ENCODE measurements at places on chromosomes 5 and 9.

- DNase-seq, result no peak
These were observed 12.4 kb upstream of the SUB1 start for GRCh38 chr5:32572778-32573480.

DNA sequence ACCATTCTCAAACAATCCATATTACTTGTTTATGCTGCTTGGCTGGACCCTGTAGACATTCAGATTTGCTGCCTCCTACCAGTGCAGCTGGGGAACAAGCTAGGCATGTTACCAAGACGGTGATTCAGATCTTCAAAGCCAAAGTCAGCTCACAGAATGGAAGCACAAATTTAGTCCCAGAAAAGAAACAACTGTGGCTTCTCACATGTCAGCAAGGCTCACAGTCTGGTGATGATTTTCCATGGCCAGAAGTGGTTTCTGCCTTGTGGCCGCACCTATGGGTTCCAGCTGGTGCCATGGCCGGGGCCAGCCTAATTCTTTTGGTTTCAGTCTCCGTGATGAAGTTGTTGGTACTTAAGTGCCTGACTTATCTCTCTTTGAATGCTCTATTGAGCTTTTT lies 182.2 kb downstream of the TMC1 start:
- DNase-seq, result no peak

GRCh38 chr9:105690742-105691141 lies 3.6 kb upstream of the TMEM38B start:
- DNase-seq, result no peak

GRCh38 chr5:77394064-77394715 lies 97.9 kb downstream of the WDR41 start:
- no peak for DNase-seq

DNA sequence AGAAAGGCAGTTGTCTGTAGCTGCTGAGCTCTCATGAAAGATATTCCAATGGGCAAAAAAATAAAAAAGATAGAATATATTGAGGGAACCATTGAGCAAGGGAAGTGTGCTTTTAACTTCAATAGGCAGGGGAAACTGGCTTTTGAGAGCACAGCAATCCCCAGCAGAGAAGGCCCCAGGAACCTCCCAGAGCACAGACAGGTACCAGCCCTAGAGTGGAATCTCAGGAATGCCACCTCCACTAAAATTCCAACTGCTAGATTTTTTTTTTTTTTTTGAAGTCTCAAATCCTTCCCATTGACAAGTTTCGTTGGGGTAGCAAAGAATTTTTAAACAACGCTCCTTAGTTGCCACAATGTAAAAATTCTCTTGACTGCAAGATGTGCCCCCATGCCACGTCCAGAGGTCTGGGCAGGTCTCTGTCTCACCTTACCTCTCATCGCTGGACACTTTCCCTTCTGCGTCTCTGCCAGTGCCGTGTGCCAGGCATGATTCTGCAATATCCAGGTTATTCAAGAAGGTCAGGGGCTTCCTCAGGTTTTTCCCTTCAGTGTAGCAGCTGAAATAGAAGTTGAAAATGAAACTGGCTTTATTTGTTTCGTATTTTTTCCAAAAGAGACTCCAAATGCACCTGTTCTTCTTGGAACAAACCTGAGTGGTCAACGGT lies 64.2 kb upstream of the IRX1 start:
- no peak for DNase-seq

- DNase-seq, result no peak
These were observed 1.3 kb upstream of the INIP start for GRCh38 chr9:112719241-112719691.

DNA sequence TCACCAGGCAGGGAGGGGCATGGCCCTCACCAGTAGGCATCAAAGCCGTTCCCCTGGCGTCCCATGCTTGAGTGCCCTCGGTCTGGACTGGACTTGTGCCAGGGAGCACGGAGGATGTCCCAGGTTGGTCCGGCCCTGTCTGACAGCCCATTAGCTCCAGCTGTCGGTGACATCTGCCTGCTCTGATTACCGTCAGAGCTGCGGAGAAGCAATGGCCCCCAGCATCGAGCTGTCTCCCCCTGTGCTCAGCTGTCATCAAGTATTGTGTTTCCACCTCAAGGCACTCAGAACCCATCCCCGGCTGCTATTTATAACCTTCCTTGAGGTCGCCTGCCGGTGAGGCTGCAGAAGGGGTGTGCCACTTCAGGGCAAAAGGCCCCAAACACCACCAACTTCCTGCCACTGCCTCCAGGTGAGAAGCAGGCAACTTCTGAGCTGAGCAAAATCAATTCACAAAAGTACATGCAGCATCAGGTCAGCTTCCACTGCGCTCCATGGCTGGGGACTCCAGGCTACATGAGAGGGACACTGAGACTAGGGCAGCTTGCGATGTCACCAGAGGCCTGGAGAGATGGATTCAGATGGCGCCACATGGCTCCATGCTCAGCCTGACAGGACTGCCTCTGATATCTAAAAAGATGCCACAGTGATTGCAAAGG lies 142.7 kb downstream of the C5orf15 start:
- no peak for DNase-seq

GRCh38 chr5:92674321-92674720 lies 906.7 kb downstream of the NR2F1-AS1 start:
- DNase-seq, result no peak

GRCh38 chr5:160959804-160960203 lies 107.8 kb upstream of the ATP10B start:
- no peak for DNase-seq

Measured in GOT3 (cell line).